Articular chondrocyte of knee joint (primary cell): ENCODE measurements at places on chromosomes 12 and 14. TPM values are rescaled to one million over a fixed set of nuclear protein-coding genes. Genes with fewer than 3 reads are reported as not detected.

TWF1 gene
- total RNA-seq: 237 and 260 TPM in 2 replicates

TXNRD1 gene
- total RNA-seq: 173 and 209 TPM in 2 replicates

AMHR2 gene
- total RNA-seq: not detected in 2 replicates

SOX5 gene
- 72.3 and 86.2 TPM in 2 replicates for total RNA-seq

ASCL4 gene
- not detected in 2 replicates for total RNA-seq

CCDC197 gene
- total RNA-seq: not detected in 2 replicates

VRTN gene
- total RNA-seq: not detected in 2 replicates
